Stimulated activated CD8-positive, alpha-beta memory T cell treated with anti-CD3 and anti-CD28 coated beads, Interleukin-7, amount 100 ng/mL, for 1 hour (primary cell): ENCODE measurements at places on chromosomes 11 and 22.

DNA sequence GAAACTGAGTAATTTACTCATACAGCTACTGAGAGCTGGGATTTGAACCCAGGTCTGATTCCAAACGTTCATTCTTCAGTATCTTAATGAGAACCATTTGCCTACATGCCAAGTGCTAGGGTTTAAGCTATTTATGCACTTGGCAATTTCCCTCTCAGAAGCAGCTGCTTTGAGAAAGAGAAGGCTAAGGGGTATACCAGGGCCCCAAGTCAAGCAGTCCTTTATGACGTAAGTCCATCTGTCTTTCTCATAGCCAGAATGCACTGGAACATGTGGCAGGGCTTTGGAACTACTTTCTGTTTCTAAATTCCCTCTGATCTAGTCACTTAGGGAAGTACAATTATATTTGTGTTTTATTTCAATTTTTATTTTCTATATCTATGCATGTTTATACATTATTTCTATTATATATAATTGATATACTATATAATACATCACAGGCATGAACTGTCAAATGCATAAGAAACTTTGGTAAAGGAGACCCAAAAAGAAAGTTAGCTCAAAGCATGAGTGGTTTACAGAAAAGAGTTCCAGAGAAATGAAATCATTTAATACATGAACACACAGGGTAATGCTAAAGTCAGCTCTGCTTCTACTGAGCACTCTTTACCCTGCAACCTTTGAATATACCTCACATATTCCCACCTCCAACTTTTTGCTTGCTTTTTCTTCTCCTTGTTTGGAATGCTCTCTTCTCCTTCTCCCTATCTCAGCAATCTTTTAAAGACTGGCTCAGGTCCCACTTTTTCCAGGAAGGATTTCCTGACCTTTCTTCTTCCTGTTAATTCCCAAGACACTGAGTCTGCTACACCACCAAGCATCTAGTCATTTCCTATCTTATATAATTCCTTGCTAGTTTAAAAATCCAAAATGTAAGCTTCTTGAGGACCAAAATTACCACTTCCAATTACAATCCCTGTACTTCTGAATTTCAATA lies 80.5 kb upstream of the GDPD4 start:
- DNase-seq, result no peak

- no peak for DNase-seq
Observed at GRCh38 chr11:44998051-44998450, 47.4 kb upstream of the TP53I11 start.

- DNase-seq, result no peak
Observed at GRCh38 chr11:7579361-7579791, 65.6 kb downstream of the PPFIBP2 start.

DNA sequence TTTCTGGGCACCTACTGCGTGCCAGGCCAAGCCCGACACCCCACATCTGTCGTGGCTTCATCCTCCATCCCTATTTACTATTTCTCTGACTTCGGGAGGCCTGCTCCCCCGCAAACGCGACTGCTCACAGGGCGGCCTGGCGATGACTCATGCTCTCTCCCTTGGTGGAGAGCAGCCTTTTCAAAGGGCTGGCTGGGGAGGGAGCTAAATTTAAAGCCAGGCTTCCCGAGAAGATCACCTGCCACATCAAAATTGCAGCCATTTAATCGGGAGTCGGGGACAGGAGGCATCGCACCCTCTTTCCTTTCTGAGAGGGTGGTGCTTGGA lies 24.9 kb upstream of the SHISAL1 start:
- no peak for DNase-seq

DNA sequence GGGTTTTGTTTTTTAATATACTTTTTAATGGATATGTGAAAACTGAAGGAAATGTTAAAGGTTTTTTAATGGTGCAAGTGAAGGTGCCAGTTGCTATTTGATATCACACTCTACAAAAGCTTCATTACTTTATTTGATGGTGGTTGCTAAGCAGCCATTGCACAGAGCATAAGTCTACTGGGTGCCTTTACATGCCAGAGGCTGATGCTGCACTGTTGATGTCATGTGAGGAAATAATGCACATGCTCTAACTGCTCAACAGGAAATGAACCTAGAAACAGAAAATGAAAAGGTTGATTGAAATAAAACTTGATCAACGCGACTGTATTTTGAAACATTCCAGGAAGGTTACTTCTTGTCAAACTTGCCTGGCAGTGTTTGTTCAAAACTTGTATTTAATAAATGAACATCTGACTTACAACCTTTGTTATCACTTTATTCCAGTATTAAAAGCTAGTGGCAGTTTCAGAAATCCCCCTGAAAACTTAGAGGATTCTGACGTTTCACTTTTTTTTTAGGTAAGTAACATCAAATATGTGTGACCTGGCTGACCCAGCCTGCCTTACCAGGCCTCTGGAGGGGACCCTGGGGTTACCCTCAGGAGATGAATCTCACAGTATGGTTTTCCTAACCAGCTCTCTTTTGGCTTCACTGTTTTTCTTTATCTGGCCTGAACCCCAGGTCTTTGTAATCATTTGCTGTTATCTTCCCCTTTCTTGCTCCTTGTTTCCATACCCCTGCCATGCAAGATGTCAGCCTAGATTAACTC lies 2.4 kb upstream of the ATP5MG start:
- peak; percentile 4 for DNase-seq

GRCh38 chr11:27648840-27649239 lies 51.4 kb downstream of the BDNF start:
- no peak for DNase-seq

- DNase-seq, result no peak
Observed at GRCh38 chr11:79296141-79296540, 144.7 kb downstream of the TENM4 start.

DNA sequence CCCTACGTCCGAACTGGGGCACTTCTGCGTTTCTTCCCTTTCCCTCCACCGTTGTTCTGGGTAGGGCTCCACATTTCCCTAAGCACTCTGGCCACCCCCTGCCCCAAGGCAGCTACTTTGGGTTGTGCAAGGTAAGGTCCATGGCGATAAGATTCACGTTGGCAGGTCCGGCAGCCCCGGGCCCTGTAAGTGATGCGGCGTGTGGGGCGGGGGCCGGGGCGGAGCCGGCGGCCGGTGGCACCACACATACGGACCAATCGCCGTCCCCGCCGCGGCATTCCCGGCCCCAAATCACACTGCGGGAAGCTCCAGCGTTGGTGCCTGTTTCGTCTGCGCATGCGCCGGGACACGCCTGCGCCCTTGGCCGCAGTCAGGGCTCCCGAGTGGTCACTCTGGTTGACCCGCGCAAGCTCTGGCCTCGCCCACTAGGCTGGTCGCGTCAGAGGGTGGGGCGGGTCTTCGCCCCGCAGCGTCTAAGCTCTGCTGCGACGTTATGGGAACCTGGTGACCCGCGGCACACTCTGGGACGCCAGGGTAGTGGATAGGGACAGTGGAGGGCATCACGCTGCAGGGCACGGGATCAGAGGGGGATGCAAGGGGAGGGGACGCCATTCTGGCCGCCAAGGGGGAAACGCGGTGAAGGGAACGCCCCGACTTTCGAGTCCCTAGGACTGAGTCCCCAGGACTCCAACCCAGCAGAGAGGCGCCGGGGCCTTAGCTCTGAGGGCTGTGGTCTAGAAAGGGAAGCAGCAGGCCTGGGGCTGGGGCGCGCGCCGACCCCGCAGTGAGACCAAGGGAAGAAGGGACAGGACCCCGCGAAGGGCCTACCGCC lies 1.6 kb downstream of the FADS1 start:
- DNase-seq, result no peak
